CD4-positive, CD25-positive, alpha-beta regulatory T cell (primary cell): ENCODE measurements at places on chromosomes 3 and 15. TPM values are rescaled to one million over a fixed set of nuclear protein-coding genes. Genes with fewer than 3 reads are reported as not detected.
A peak's percentile ranks its signal among the peaks of the same experiment; 100 is the strongest.

DNA sequence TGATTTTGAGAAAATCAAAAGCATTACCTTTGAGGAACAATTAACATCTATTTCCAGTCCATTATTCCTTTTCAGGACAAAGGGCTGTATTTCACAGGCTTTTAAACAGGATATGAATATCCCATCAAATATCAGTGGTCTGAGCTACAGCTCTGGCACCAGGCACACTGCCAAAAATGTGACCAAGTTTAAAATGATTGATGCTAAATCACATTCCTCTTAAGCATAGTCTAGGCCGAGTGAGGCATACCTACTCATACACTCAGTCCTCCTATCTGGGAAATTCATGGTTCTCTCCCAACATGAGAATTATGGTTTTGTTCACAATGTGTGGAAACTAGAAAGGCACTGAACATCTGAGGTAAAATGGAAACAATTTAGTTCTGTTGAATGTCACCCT lies 683.5 kb downstream of the TUSC7 start:
- DNase-seq: no peak
- H3K36me3 ChIP-seq: no peaks in the 10 kb centered on the region
- H3K4me3 ChIP-seq: no peak overlapping the region
- no peaks in the 10 kb centered on the region for H3K4me1 ChIP-seq
- H3K27ac ChIP-seq: no peak overlapping the region

- H3K36me3 ChIP-seq: peaks cover 86% of the 10 kb centered on the region
- peak; percentile 36 for DNase-seq
- H3K4me3 ChIP-seq: no peak overlapping the region
- no peaks in the 10 kb centered on the region for H3K4me1 ChIP-seq
Measured at GRCh38 chr3:49295489-49296058, 18.5 kb upstream of the C3orf62 start.

DNA sequence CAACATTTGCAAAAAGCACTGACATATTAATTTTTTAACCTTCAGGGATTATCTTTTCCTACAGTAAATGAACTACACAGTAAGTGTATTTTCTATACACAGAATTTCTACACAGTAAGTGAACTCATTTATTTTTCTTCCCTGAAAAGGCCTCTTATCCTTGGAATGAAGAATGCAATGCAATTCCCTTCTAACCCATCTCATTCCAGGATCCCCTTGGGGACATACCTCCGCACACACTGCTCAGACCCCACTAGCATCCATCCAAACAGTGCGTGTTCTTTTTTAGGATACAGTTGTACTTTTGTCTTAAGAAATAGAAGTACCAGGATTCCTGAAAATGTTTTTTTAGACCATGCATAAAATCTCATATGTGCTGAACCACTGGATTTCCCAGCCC lies 152.8 kb downstream of the UACA start:
- no peaks in the 10 kb centered on the region for H3K36me3 ChIP-seq
- H3K4me3 ChIP-seq: no peak overlapping the region
- no peaks in the 10 kb centered on the region for H3K4me1 ChIP-seq
- no peak overlapping the region for H3K27ac ChIP-seq
- no peak for DNase-seq

- no peaks in the 10 kb centered on the region for H3K27me3 ChIP-seq
- H3K4me1 ChIP-seq: no peaks in the 10 kb centered on the region
- no peaks in the 10 kb centered on the region for H3K36me3 ChIP-seq
Measured at GRCh38 chr3:175573226-175573625, 714.1 kb downstream of the NAALADL2 start.

GRCh38 chr3:8884630-8885290 lies 78.5 kb downstream of the RAD18 start:
- H3K4me1 ChIP-seq: no peaks in the 10 kb centered on the region
- H3K36me3 ChIP-seq: peaks cover 9% of the 10 kb centered on the region
- no peak overlapping the region for H3K4me3 ChIP-seq
- no peaks in the 10 kb centered on the region for H3K27me3 ChIP-seq

- H3K4me1 ChIP-seq: no peaks in the 10 kb centered on the region
- no peaks in the 10 kb centered on the region for H3K36me3 ChIP-seq
- no peak overlapping the region for H3K27ac ChIP-seq
- no peaks in the 10 kb centered on the region for H3K27me3 ChIP-seq
Measured at GRCh38 chr3:65500398-65501306, 538.1 kb downstream of the MAGI1 start.

- H3K4me1 ChIP-seq: no peaks in the 10 kb centered on the region
- no peaks in the 10 kb centered on the region for H3K27me3 ChIP-seq
- H3K27ac ChIP-seq: no peak overlapping the region
- H3K36me3 ChIP-seq: no peaks in the 10 kb centered on the region
- H3K4me3 ChIP-seq: no peak overlapping the region
Measured at GRCh38 chr15:92448370-92448769, 54.7 kb downstream of the ST8SIA2 start.

DNA sequence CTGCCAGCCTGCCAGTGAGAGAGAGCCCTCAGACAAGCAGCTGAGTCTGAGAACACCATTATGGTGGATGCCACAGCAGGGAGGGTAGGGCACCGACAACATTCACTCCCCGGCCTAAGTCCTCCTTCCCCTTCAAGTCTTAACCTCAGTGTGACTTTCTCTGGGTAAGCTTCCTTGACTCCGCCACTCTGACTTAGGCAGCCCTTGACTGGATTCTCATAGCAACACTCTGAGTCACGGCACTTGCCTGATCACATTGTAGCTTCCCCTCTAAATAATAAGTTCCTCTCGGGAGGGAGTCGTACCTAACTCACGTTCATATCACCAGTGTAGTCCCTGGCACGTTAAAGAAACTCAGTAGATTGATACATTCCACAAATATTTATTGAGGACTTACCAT lies 180.5 kb downstream of the FOXB1 start:
- H3K4me1 ChIP-seq: no peaks in the 10 kb centered on the region
- no peak for DNase-seq
- H3K27ac ChIP-seq: no peak overlapping the region
- H3K36me3 ChIP-seq: no peaks in the 10 kb centered on the region

DNA sequence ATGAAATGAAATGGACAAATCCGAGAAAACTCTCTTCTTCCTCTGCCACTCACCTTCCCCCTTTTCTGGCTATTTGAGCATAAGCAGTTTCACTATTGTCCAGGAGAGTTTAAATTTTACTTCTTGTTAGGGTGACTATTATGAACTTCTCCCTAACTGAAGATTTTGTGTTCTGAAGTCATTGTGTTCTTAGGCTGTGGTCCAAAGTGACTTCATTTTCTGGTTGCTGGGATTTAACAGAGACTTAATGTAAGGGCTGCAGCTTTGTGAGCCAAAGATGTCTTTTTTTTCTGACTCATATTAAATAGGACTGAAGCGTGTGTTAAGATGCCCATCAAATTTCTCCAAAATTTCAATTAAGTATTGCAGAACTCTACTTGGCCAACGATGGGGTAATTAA lies 46.5 kb upstream of the FSTL1 start:
- H3K4me1 ChIP-seq: no peaks in the 10 kb centered on the region
- H3K36me3 ChIP-seq: no peaks in the 10 kb centered on the region
- no peaks in the 10 kb centered on the region for H3K27me3 ChIP-seq

GRCh38 chr3:103057003-103057402 lies 622.2 kb downstream of the ZPLD1 start:
- DNase-seq: no peak
- H3K36me3 ChIP-seq: no peaks in the 10 kb centered on the region
- no peaks in the 10 kb centered on the region for H3K4me1 ChIP-seq
- no peak overlapping the region for H3K27ac ChIP-seq
- H3K4me3 ChIP-seq: no peak overlapping the region

DNA sequence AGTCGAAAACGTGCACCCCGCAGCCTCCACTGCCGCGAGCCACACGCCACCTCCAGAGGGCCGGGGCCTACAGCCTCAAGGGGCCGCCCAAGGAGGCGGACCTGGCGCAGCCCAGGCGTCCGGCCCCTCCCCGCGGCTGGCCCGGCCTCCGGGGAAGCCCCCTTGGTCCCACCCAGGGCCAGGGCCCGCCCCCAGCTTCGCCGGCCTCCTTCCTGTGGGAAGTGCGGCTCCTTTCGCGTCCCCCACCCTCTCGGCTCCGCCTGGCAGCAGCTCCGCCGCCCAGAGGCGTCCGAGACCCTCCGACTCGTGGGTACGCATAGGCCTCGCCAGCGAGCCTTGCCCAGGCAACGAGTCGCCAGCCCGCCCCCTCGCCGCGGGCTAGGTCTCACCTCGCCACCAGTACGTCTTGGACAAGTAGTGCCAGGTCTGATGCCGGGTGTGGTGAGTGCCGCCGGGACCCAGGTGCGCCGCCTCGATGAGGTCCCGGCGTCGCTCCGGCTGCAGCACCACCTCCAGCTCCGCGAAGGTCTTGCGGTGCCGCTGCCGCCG lies 642 bp downstream of the ZBTB11 start:
- DNase-seq: peak; percentile 97
- H3K27me3 ChIP-seq: no peaks in the 10 kb centered on the region
- H3K4me3 ChIP-seq: peak overlapping the region; percentile 99
- H3K4me1 ChIP-seq: peaks cover 28% of the 10 kb centered on the region
- peak overlapping the region; percentile 99 for H3K27ac ChIP-seq

DNA sequence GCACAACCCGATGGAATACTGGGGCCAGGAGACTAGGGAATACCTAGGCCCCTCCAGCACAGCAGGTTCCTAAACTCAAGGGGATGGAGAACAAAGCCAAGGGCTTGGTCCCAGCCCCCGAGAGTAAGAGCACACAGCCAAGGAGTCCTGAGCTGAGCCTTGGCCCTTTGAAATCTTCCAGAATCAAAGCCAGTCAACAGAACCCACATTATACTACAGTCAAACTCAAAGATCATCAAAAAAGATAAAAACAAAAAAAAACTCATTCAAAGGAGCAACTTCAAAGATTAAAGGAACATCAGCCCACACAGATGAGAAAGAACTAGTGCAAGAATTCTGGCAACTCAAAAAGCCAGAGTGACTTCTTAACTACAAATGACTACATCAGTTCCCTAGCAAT lies 217.0 kb downstream of the ISL2 start:
- no peaks in the 10 kb centered on the region for H3K36me3 ChIP-seq
- no peaks in the 10 kb centered on the region for H3K4me1 ChIP-seq
- DNase-seq: no peak
- no peaks in the 10 kb centered on the region for H3K27me3 ChIP-seq
- H3K4me3 ChIP-seq: no peak overlapping the region

DNA sequence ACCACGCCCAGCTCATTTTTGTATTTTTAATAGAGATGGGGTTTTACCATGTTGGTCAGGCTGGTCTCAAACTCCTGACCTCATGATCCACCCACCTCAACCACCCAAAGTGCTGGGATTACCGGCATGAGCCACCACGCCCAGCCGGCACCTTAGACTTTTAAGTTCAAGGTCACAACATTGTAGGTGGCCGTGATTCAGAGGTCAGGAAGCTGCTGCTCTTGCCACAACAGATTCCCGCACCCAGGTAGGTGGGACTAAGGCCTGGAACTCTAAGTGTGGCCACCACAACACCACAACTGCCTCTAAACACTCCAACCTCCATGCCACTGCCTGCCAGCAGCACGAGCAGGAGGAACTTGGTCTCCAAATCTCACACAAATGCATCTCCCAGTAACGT lies 196.8 kb downstream of the STT3B start:
- DNase-seq: no peak
- no peaks in the 10 kb centered on the region for H3K36me3 ChIP-seq
- H3K4me3 ChIP-seq: no peak overlapping the region

DNA sequence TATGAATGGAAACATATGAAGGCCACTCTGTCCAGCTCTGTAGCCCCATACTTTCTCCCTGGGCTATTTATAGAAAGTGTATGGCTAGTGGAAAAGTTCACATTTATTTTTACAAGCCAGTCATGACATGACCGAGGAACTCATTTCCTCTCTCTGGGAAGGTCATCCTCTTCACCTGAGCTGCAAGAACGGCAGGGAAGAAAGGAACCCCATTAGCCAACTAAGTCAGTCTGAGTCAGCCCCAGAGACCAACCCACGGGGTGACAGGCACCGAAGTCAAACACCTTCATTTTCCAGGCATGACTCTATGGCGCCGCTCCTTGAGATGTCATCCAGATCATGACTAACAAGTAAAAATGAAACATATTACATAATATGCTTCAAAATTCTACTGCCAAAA lies 4.8 kb downstream of the PAQR9 start:
- H3K27ac ChIP-seq: no peak overlapping the region
- DNase-seq: no peak
- H3K27me3 ChIP-seq: peaks cover 61% of the 10 kb centered on the region
- no peaks in the 10 kb centered on the region for H3K36me3 ChIP-seq
- H3K4me1 ChIP-seq: peaks cover 4% of the 10 kb centered on the region

DNA sequence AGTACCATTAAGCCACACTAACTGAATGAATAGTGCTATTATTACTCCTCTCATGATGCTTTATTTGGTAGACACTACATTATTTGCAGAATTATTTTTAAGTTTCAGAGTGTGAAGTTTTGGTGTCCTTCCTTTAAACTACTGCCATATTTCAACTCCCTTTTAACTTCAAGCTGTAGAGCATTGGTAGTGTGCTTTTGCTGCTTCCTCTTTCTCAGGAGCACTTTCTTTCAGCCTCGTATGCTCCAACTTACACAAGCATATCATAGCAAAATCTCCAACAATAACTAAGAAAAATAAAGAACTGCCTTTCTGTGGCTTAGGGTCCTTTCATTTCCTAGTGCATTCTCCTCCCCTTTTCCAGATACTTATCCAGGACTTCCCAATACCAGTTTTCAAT lies 476.4 kb upstream of the AGTR1 start:
- no peak overlapping the region for H3K27ac ChIP-seq
- H3K36me3 ChIP-seq: no peaks in the 10 kb centered on the region
- no peaks in the 10 kb centered on the region for H3K4me1 ChIP-seq
- no peak for DNase-seq
- no peaks in the 10 kb centered on the region for H3K27me3 ChIP-seq

DNA sequence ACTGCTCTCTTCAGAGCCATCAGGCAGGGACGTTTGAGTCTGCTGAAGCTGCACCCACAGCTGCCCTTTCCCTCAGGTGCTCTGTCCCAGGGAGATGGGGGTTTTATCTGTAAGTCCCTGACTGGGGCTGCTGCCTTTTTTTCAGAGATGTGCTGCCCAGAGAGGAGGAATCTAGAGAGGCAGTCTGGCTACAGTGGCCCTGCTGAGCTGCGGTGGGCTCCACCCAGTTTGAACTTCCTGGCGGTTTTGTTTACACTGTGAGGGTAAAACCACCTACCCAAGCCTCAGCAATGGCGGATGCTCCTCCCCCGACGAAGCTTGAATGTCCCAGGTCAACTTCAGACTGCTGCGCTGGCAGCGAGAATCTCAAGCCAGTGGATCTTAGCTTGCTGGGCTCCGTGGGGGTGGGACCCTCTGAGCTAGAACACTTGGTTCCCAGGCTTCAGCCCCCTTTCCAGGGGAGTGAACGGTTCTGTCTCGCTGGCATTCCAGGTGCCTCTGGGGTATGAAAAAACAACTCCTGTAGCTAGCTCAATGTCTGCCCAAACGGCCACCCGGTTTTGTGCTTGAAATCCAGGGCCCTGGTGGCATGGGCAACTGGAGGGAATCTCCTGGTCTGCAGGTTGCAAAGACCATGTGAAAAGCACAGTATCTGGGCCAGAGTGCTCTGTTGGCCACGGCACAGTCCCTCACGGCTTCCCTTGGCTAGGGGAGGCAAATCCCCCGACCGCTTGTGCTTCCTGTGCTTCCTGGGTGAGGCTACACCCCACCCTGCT lies 21.1 kb upstream of the ST6GAL1 start:
- peak overlapping the region; percentile 68 for H3K27ac ChIP-seq
- no peaks in the 10 kb centered on the region for H3K27me3 ChIP-seq
- no peaks in the 10 kb centered on the region for H3K36me3 ChIP-seq
- peak overlapping the region; percentile 48 for H3K4me3 ChIP-seq

The SHQ1 gene
- total RNA-seq: 14.6 TPM

The GAP43 gene
- not detected for total RNA-seq

The PRTG gene
- not detected for total RNA-seq

The APH1B gene
- total RNA-seq: 19.0 TPM

The NR1I2 gene
- total RNA-seq: 0.20 TPM

The HTD2 gene
- 9.7 TPM for total RNA-seq

The DAZL gene
- total RNA-seq: not detected

The CSTA gene
- not detected for total RNA-seq

The TTLL13 gene
- 0.25 TPM for total RNA-seq

The GCSAM gene
- 11.8 TPM for total RNA-seq

The NECTIN3 gene
- total RNA-seq: 3.1 TPM

The RPS17 gene
- 1,792 TPM for total RNA-seq

The DPPA2 gene
- total RNA-seq: not detected

The GOLGA6A gene
- total RNA-seq: 0.20 TPM

The APPL1 gene
- 18.4 TPM for total RNA-seq
